ENCODE measurements at places on chromosomes 4 and X.

DNA sequence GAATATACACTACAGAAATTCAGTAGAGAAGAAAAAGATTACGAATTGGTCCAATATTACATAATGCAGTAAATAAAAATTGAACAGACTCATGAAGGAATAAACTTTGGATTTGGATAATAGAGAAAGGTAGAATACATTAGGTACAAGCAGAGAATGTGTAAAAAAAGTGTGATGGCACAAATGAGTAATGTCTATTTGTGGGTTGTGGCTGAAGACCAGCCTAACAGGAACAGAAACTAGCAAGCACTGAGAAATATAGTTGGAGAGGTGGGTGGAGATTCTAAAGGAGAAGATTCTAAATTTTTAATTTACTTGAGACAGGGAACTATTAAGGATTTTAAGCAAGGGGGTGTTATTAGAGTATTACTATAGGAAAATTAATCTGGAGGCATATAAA is 15.2 kb upstream of the CLOCK start:
- no peak for DNase-seq

- DNase-seq: no peak
Measured at GRCh38 chrX:135985973-135986310, 707 bp downstream of the SLC9A6 start.

GRCh38 chr4:40348000-40348399 is 12.9 kb downstream of the CHRNA9 start:
- DNase-seq: no peak

DNA sequence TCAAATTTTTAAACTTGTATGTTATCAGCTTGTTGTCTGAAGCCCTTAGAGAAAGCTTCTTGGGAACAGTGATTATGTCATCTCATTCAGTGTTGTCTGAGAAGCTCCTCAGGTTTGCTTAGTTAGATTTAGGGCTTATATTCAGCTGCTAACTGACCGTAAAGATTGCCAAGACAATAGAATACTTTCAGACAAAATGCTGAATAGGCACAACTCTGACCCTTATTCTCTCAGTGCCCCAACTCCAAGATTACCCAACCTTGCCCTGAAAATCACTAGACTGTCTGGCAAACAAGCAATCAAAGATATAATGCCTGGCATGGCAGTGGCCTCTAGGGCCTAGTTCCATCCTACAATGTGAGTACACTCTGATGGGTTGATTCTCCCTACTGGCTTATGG is 950.5 kb upstream of the HS3ST1 start:
- no peak for DNase-seq

DNA sequence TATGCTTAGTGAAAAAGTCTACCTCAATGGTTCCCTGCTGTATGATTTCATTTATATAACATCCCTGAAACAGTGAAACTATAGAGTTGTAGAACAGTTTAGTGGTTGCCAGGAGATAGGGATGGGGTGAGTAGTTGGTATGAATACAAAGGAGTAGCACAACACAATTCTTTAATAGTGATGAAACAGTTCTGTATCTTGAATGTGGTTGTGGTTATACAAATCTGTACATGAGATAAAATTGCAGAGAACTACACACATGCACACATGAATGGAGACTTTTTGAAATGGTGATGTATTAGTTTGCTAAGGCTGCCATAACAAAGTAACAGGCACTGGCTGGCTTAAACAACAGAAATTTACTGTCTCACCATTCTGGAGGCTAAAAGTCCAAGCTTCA is 677.1 kb downstream of the ADGRL3 start:
- DNase-seq: no peak

DNA sequence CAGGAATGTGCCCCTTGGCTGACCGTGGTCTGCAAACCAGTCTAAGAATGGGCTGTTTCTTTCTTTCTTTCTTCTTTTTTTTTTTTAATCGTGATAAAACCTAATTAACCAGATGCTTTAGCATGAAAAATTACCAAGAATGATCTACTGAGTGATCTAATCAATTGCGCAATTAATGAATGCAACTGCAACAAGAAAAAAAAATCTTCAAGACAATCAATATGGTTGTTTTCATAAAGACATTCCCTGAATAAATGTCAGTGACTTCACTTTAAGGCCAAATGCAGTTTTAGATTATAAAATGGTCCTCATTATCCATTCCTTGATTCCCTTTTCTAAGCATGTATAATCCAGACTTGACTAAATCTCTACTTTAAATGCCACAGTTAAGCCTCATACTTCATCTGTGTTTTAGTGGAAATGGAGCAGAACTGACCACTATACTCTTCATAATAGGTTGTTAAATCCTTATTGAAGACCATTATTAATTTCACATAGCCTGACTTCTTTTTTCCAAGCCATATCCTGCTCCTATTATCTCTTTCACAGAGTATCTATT is 51.6 kb upstream of the SETD7 start:
- no peak for DNase-seq

DNA sequence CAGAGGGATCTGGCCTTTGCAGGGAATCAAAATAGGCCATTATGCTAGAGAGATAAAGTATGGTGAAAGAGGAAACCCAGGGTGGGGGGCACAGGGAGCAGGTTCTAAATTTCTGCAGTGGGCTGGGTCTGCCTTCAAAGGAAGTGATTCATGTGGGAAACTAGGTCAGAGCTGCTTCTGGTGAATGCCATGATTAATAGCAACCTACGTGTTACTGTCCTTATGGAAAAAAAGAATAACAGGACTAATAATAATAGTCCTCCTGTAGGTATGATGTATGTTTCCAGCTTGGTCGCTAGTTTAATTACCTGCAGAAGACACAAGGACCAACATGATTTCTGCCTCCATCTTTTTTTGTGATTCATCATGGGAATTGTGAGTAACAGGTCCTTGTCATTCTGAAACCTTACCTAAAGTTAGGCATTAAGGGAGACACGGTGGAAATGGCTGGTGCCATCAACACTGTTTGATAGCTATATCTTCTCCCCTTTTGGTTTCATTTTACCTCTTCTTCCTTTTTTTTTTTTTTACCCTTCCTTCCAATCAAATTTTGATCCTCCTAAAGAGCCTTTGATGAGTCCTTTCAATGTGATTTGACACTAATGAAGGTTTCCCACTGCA is 180.4 kb downstream of the CPEB2 start:
- no peak for DNase-seq

GRCh38 chr4:48336146-48336870 is 5.0 kb upstream of the SLAIN2 start:
- no peak for DNase-seq

DNA sequence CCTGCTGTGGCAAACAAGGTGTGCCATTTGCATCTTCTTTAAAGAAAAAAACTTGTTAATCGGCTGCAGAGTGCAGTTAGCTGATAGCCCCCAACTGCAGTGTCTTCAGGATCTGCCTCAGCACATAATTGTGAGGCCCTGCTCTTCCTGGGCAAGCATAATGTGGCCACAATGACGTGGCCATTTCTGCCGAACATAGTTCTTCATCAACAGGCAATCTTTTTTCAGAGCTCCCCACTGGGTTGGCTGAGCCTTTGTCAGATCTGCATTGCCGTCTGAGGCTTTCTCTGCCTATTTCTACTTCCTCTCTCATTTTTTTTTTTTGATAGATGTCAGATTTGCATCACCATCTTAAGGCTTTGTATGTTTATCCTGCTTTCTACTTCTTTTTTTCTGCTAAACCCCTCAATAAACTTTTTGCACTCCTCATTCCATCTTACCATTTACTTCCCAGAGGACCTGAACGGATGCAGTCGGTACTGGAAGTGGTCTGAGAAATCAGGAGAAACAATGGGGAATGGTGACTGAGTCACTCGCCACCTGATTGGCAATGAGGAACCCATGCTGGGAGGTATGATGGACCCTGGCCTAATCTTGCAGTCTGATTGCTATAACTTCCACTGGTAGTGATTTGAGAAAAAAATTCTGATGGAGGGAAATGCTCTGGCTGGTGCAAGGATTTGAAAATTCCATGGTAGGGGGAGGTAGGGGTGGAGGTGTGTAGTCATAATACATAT is 21.2 kb upstream of the TAB3 start:
- DNase-seq: no peak

DNA sequence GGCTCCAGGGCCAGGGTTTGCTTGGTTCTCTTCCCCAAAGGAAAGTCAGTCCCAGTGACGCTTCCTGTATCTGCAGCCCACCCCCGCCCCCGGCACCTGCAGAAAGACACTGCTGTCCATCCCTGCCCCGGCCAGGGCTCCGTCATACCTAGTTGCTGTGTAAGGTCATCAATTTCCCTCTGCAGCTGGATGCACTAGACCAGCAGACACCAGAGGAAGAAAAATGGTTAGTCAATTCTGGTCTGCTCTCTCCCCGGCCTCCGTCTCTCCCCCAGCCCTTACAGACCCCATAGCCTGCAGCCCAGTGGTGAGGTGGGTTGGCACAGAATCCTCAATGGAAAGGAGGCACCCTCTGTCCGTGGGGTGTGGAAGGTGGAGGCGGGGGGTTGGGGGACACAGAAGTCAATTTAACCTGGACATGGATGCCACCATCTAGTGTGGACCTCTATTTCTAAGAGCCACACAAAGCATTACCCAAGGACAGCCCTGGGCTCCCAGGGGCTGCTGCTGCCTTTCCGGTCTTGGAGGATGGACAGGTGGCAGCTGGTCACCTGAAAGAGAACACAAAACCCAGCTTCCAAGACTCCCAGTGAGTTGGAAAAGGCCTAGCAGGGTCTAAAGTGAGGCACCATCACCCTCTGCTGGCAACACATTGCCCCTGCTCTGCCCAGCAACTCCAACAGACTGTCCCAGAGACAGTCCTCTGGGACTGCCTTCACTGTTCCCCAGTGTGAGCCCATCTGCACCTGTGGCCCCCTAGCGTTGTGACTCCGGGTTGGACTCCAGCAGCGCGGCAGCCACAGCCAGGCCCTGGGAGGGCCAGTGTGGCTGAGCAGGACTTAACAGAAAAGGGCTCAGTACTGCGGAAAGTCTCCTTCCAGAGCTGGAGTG is 40.2 kb upstream of the NHSL2 start:
- no peak for DNase-seq

- no peak for DNase-seq
Measured at GRCh38 chr4:141705747-141706377, 69.5 kb downstream of the IL15 start.

DNA sequence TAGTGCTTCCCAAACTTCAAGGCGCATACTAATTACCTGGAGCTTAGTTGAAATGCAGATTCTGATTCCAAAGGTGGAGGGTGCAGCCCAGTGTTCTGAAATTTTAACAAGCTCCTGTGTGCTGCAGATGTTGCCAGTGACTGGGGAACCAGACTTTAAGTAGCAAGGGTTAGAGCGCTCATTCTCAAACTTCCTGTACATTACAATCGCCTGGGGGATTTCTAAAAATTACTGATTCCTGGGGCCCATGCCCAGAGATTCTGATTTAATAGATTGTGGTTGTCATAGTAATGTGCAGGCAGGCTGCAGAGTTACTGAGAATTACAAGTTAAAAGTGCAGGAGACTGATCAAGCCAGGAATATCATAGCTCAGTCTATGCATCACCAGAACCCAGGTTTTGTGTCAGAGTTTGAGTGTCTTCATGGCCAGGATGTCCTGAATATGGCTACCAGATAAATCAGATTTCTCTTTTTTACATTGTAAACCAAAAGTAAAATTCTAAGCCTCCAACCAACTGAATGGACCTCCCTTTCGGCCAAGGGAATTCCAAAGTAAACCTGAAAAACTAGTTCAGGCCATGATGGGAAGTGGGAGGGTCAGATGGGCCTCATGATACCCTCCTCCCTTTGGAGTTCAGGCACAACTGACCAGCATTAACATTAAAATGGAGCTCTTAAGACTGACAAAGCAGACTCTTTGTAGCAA is 121.6 kb downstream of the ATXN3L start:
- no peak for DNase-seq

GRCh38 chrX:86981326-86981879 is 536.2 kb upstream of the KLHL4 start:
- no peak for DNase-seq

GRCh38 chr4:121213940-121214339 is 49.8 kb upstream of the TNIP3 start:
- DNase-seq: no peak

- no peak for DNase-seq
Measured at GRCh38 chr4:80094191-80094590, 21.2 kb upstream of the ANTXR2 start.

DNA sequence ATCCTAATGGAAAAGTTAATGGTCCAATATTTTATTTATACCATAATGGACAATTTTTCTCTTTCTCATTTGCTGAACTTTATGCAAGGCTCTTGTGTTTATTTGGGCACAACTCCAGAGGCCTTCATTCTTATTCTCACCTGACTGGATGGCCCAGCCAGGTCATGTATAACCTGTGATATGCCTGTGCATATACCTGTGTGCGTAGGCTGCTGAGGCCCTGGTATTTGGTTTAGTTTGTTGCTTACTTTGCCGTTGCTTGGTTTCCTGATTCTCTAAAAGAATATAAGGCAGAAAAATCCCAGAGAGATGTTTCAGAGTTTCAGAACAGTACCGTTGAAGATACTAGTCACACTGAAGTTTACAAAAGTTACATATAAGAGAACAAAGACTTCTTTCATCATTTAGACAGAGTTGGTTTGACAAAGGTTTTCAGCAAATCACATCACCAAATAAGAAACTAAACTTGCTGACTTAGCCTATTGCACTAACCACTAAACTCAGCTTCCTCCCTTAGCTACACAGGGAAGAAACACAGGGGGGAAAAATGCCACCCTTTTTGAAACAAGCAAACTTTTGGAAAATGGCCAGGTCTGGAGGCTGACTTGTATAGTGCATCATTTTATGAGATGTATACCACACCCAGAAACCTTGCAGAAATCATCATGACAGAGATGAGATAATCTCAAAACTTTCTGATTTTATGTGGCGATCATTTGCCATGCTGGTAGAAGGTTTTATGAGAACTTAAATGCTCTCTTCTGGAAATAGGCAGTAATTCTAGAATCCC is 248.5 kb downstream of the GRIA3 start:
- DNase-seq: no peak

- DNase-seq: no peak
Measured at GRCh38 chr4:7332216-7333023, 102.3 kb downstream of the PSAPL1 start.

DNA sequence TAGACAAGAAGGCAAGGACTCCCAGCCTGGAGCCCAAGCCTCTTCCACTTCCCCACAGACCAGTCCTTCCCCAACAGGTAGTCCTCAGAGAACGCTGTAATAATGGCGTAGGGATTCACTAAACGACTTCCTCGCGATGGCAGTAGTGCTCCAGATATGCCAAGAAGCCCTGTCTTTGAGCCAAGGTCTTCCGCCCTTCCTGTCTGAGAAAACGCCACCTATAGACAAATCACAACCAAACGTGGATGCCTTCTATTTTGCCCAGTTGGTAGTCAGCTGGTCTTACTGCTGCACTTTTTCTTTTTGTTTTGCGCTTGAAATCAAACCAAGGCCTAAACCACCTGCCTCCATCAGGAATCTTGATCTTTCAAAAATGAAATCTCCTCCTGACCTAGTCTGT is 203.3 kb downstream of the OR13H1 start:
- DNase-seq: no peak

Data from stimulated activated CD8-positive, alpha-beta memory T cell treated with anti-CD3 and anti-CD28 coated beads, Interleukin-15, amount 100 ng/mL, for 24 hours (primary cell).